ENCODE measurements at places on chromosomes 13 and 19. TPM values are rescaled to one million over a fixed set of nuclear protein-coding genes. Genes with fewer than 3 reads are reported as not detected.
A peak's percentile ranks its signal among the peaks of the same experiment; 100 is the strongest.

The C13orf46 gene
- total RNA-seq: 14.0 TPM

GRCh38 chr19:10449037-10449436, 28.7 kb downstream of the PDE4A start:
- no peak for DNase-seq

The C1QTNF9B gene
- not detected for total RNA-seq

GRCh38 chr13:114130837-114131582, 1.4 kb downstream of the RASA3 start:
- peak; percentile 57 for DNase-seq

The APC2 gene
- total RNA-seq: 0.12 TPM

- no peak for DNase-seq
These were observed 48.3 kb downstream of the LATS2 start for GRCh38 chr13:21012841-21013681.

The POU4F1 gene
- total RNA-seq: not detected

DNA sequence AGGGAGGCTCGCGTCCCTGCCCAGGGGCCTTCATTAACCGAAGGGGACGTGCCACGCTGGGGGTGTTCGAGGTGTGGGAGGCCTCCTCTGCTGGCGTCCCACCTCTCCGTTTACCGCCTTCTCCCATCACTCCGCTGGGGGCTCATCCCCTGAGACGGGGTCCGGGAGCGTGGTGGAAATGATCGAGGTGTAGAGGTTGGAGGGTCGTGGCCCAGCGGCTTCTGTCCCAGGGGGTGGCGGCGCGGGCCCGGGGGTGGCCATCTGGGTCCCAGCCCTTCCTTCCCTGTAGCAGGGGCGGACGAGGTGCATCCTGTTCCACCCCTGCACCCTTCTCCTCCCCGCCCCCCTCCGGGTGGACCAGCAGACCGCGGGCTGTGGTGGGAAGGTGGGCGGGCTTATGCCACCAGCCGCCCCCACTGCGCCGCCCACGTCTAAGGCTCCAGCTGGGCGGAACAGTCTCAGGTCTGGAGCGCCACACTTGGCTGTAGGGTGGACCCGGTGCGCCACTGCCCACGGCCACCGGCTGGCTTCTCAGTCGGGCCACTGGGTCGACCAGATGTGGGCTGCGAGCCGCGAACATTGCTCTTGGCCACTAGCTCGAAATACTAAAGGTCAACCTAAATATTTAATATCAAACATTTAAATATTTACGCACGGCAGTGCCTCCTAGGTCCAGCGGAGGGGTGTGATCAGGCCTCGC, 69.5 kb downstream of the ZNF723 start:
- no peak for DNase-seq

Measured in lower lobe of right lung (tissue), 2 donors.